ENCODE measurements at places on chromosomes 12 and 14.
A peak's percentile ranks its signal among the peaks of the same experiment; 100 is the strongest.

- no peak for DNase-seq
Observed at GRCh38 chr12:113393749-113394148, 9.9 kb downstream of the SDS start.

DNA sequence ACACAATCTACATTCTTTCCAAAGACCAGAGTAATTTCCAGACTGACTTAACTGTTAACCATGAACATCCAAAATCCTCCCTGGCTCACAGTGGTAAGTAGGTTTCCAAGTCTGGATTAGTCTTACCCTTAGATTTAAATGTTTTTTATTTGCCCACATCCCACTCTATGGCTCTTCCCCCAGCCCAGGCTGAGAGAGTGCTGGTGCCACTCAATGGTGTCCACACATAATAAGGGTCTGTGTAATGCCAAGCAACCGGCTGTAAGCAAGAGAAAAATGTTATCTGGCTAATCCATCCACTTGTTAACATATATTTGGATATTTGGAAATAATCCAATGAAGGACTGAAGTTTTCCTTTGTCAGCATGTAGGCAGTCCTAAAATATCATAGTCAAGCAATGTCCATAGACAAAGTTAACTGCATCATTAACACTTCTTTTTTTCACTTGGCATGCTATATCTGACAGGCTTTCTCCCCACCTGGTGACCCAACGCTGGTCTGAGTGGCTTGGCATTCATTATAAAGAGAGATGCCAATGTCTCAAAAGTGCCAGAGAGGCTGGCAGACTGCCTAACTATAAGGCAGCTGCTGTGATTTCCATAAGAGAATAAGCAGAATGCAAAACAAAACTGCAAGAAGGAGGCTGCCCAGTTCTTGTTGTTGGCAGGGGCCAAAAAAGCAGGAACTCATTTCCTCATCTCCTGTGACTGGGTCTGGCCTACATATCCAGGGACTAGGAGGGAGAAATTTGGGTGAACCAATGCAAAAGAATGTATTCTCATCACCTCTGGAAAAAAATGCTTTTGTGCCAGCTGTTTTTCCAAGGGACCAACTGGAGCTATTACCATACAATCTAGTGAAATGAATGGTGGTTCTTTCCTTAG is 13.9 kb upstream of the HOXC13 start:
- no peak for DNase-seq

- DNase-seq = no peak
Observed at GRCh38 chr12:62581288-62582064, 114.8 kb downstream of the MON2 start.

- no peak for DNase-seq
Observed at GRCh38 chr12:24325331-24325730, 375.9 kb upstream of the SOX5 start.

DNA sequence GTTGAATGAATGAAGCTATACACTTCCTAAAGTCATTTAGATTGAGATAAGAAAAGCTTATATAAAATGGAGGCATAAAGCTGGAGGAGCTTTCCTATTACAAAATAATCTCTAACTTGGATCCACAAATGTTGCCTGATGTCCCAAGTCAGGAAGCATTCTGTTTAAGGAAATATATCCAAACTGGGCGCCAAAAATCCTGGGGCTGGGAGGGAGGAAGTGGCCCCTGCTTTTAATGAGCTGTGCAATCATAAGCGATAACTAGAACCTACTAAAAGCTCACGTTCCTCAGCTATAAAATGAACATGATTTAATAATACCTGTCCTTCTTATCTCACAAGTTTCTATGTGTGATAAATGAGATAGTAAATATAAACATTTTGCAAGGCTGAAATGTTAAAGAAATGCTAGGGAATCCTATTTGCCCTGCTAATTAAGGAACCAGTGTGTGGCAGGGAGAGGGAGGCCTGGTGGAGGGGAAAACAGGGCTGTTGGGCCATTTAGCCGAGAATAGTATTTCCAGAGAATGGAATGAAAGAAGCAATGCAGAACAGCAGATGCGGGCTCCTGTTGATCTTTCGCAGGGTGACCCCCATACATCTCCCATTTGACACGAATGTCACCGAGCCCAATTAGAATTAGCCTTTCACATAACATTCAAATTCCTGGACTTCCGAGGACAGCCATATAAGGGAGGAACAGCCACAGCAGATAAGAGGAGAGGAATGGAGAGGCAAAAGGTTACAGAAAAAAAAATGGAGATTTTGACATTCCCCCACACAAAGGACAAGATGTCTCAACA is 25.9 kb downstream of the DUSP6 start:
- DNase-seq = no peak

- no peak for DNase-seq
Observed at GRCh38 chr14:54483846-54484245, 4.9 kb downstream of the GMFB start.

- no peak for DNase-seq
Observed at GRCh38 chr14:87084908-87085307, 908.1 kb downstream of the GALC start.

GRCh38 chr12:23217667-23218066 is 592.7 kb downstream of the ETNK1 start:
- no peak for DNase-seq

- DNase-seq = no peak
Observed at GRCh38 chr14:94372021-94372605, 16.3 kb downstream of the SERPINA1 start.

DNA sequence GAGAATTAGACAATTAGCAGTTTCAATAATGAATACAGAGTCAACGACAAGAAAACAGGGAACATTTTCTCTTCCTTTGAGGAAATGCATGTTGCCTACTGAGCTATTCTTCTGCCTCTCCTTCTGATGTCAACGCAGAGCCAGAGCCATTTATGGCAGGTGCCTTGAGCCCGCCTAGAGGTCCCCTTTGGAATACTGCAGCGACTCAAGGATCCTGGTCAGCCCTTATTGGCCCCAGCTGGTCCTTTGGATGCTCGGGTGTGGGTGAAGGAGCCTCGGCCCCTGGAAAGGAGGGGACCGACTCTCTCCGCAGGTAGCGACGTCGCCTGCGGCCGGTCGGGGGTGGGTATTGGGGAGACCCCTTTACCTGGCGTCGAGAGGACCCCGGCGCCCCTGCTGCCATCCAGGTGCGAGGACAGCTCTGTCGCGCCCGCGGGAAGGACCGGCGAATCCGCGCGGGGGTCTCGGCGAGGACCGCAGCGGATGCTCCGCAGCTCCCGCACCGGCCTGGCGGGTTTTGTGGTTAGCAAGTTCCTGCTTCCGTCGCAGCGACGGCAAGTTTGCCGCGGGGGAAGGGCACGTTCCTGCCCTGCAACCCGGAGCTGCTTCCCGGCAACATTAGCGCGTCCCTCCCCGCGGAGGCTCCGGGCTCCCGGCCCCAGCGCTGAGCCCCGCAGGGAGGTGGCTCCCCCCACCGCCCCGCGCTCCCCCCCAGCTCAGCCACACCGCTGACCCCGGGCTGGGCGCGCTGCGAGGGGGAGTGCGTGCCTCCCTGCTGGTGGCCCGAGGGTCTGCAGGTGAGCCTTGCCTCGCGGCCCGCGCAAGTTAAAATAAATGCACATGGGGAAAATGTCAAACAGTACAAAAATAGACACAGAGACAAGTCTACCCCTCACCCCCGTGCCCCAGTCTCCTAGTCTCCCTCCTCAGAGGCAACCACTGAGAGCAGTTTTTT is at the start of gene MANSC1:
TSS of gene MANSC1 (minus strand) at position 532 of the 955 bp plus-strand sequence. CDS start 6,928 bp downstream, outside the sequence.
- DNase-seq = peak; percentile 50

DNA sequence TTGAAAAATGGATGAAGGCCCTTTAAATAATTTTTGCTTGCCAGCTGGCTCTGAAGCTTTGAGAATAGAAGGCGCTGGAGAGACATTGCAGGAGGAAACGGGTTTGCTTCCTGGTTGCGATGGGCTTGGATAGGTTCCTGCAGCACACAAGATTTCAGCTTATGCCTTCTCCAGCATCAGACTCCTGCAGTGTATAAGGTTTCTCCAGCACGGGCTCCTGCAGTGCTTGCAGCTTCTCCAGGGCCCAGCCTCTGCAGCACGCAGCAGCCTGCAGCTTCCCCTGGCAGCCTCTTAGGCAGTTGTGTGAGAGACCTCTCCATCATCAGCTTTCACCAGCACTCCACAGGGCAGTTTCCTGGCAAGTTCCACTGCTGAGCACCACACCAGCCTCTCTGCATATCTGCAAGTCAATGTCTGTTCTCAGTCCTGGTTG is 78.7 kb upstream of the ZDHHC17 start:
- no peak for DNase-seq

- peak; percentile 95 for DNase-seq
Observed at GRCh38 chr12:1795785-1796514, 24.4 kb upstream of the LRTM2 start.

GRCh38 chr14:94127330-94127729 is 2.1 kb downstream of the IFI27L2 start:
- no peak for DNase-seq

- no peak for DNase-seq
Observed at GRCh38 chr12:15540005-15540404, 217.7 kb downstream of the PTPRO start.

GRCh38 chr12:123134271-123134671 is 16.6 kb downstream of the PITPNM2 start:
- no peak for DNase-seq

GRCh38 chr12:27177706-27178105 is 66.4 kb upstream of the STK38L start:
- no peak for DNase-seq

DNA sequence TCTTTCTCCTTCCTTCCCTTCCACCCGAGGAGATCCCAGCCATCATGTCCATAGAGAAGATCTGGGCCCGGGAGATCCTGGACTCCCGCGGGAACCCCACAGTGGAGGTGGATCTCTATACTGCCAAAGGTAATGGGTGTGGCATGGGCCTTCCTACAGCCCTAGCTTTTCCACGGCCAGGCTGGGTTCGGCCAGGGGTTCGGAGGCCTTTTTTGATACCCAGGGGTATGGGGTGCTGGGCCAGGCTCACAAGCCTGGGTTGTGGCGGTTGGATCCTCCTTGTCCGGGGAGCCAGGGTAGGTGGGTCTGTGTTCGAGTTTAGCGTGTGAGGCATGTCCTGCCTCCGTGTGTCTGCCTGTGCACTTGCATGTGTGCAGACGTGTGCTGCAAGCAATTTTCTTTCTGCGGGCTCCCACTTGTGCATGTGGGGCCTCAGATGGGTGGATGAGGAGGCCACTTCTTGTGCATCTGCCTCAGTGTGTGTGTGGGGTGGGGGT is 1.5 kb downstream of the ENO2 start:
- DNase-seq = no peak

- no peak for DNase-seq
Observed at GRCh38 chr12:116718655-116719454, 19.0 kb downstream of the SPRING1 start.

DNA sequence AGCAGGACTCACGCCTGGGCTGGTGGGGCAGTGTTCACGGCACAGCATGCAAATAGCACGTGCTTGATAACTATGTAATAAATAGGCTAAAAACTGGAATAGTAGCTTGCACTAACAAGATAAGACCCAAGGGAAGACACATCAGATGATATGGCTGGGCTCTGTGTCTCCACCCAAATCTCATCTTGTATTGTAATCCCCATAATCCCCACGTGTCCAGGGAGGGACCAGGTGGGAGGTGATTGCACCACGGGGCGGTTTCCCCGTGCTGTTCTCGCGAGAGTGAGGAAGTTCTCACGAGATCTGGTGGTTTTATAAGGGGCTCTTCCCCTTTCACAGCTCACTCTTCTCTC is 46.9 kb downstream of the RIMBP2 start:
- DNase-seq = no peak

DNA sequence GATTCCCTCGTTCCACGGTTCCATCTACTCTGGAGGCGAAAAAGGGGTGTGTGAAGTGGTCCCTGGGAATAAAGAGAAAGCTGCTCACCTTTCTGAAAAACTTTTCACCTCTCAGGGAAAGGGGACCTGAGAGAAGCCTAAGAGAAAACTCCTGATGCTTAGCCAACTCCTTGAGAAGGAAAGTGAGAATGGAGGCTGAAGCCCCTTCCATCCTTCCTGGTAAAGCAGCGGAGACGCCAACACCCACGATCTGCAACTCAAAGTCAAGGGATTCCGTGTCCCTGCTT is 110.0 kb downstream of the ARF6 start:
- no peak for DNase-seq

All from stimulated activated CD4-positive, alpha-beta T cell treated with anti-CD3 and anti-CD28 coated beads, Interleukin-2, amount 100 ng/mL, for 24 hours (primary cell).